ENCODE measurements at places on chromosomes 3 and 15. TPM values are rescaled to one million over a fixed set of nuclear protein-coding genes. Genes with fewer than 3 reads are reported as not detected.

CPNE9 gene
- total RNA-seq: not detected

WDR76 gene
- 19.5 TPM for total RNA-seq

CD47 gene
- total RNA-seq: 178 TPM

DCUN1D1 gene
- 51.5 TPM for total RNA-seq

ARHGEF3 gene
- 16.4 TPM for total RNA-seq

WDR6 gene
- 74.4 TPM for total RNA-seq

MYLK gene
- 290 TPM for total RNA-seq

SLC12A1 gene
- total RNA-seq: not detected

BCHE gene
- not detected for total RNA-seq

THSD4 gene
- total RNA-seq: 5.4 TPM

IL5RA gene
- total RNA-seq: not detected

LRRC31 gene
- total RNA-seq: not detected

TCAIM gene
- 30.3 TPM for total RNA-seq

ANKRD34C gene
- total RNA-seq: not detected

ZPLD1 gene
- total RNA-seq: 0.26 TPM
